ENCODE measurements at places on chromosomes 16 and 17. TPM values are rescaled to one million over a fixed set of nuclear protein-coding genes. Genes with fewer than 3 reads are reported as not detected.

DNA sequence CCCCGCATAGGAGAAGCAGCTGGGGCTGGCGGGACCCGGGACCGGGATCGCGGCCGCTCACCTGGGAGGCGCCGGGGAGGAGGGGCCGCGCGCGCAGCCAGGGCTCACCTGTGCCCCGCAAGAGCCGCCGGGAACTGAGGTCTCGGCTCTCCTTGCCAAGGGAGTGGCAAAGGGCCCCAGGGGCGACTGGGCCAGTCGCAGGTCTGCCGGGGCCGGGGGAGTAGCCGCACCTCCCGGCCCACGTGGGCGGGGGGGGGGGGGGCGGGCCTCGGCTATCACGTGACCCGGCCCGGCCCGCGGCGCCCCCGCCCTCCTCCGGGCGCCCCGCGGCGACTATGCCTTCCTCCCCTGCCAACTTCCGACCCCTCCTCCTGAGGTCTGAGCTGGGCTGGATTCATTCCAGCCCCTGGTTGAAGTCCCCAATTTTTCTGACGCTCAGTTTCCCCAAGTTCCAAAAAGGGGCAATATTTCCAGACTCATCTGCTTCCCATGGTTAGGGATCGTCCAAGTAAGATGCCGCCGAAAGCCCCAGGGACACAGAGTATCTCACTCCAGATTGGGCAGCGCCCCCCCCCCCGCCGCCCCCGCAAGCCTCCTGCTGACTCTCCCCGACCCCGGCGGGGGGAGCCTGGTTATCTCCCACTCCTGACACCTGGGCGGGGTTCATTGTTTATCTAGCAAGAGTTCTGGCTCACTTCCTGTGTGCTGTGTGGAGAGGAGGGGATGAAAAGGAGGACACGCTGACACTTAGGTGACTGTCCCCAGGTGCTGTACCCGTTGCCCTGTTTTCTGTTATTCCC lies at the start of gene TMC6:
TSS of gene TMC6 (minus strand) at position 205 of the 800 bp plus-strand sequence. CDS start 1,923 bp downstream, outside the sequence.
- peak; percentile 96 for DNase-seq
- peaks cover 10% of the 10 kb centered on the region for H3K4me1 ChIP-seq
- H3K27ac ChIP-seq, result no peak within 1 kb of the TSS
- H3K36me3 ChIP-seq, result peaks cover 1% of the 10 kb centered on the region

The ULK2 gene
- total RNA-seq, result 10.8 TPM

- H3K36me3 ChIP-seq, result peaks cover 4% of the 10 kb centered on the region
- no peaks in the 10 kb centered on the region for H3K27me3 ChIP-seq
- no peak overlapping the region for H3K27ac ChIP-seq
Observed at GRCh38 chr17:43734376-43734775, 24.2 kb downstream of the SOST start.

- no peak for DNase-seq
Observed at GRCh38 chr16:86965840-86966550, 351.2 kb downstream of the C16orf95 start.

DNA sequence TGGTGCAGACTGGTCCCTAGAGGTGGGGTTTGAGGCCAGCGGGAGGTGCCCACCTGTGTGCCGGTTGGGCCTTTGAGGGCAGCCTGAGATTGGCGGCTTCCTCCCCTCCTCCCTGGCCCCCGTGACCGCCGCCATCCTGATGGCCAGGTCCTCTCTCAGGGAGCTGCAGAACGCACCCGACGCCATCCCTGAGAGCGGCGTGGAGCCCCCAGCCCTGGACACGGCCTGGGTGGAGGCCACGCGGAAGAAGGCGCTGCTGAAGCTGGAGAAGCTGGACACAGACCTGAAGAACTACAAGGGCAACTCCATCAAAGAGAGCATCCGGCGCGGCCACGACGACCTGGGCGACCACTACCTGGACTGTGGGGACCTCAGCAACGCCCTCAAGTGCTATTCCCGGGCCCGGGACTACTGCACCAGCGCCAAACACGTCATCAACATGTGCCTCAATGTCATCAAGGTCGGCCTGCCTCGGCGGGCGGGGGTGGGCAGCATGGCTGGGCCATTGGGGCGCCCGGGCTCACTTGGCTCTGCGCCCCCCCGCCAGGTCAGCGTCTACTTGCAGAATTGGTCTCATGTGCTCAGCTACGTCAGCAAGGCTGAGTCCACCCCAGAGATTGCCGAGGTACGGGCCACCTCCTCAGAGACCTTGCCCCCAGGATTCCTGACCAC lies 2.8 kb downstream of the GPS1 start:
- H3K4me1 ChIP-seq, result no peaks in the 10 kb centered on the region
- no peak overlapping the region for H3K27ac ChIP-seq

The SYNGR3 gene
- 11.9 TPM for total RNA-seq

DNA sequence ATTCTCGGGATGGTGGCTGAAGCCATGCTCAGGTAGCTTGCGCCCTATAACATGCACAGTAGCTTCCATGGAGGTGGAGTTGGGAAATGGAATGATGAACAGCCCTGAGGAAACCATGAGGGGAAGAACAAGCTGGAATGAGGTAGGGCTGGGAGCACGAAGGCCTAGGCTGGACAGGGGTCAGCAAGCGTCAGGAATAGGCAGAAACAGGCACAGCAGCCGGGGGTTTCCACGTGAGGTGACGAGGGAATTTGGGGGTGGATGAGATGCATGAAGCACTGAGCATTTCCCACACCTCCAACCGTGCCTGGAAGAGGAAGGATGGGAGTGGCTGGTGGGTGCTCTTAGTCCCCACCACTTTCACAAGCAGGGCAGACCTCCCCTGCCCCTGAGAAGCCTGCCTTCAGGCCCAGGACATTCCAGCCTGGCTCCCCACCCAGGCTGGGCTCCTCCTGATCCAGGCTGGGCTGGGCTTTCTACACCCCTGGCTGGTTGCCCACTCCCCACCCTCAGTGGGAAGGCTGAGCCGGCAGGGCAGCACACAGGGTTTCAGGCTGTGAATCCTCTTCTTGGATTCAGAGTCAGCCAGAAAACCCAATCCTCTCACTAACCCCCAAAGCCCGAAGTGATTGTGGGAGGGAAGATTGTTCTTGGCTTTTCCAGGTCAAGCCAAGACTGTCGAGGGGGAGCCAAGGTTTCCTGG lies 21.9 kb downstream of the PLEKHG4 start:
- no peak overlapping the region for H3K27ac ChIP-seq
- no peaks in the 10 kb centered on the region for H3K36me3 ChIP-seq
- DNase-seq, result no peak
- no peaks in the 10 kb centered on the region for H3K4me1 ChIP-seq
- no peaks in the 10 kb centered on the region for H3K27me3 ChIP-seq

GRCh38 chr16:75279305-75279704 lies 27.9 kb upstream of the BCAR1 start:
- no peak overlapping the region for H3K27ac ChIP-seq
- no peak for DNase-seq
- no peak overlapping the region for H3K4me3 ChIP-seq
- no peaks in the 10 kb centered on the region for H3K36me3 ChIP-seq

GRCh38 chr16:68445458-68445857 lies 2.9 kb downstream of the SMPD3 start:
- DNase-seq, result peak; percentile 74
- no peaks in the 10 kb centered on the region for H3K36me3 ChIP-seq
- H3K4me3 ChIP-seq, result no peak overlapping the region
- H3K4me1 ChIP-seq, result no peaks in the 10 kb centered on the region
- peaks cover 11% of the 10 kb centered on the region for H3K27me3 ChIP-seq
